ENCODE measurements at places on chromosomes 3 and 15.
A peak's percentile ranks its signal among the peaks of the same experiment; 100 is the strongest.

DNA sequence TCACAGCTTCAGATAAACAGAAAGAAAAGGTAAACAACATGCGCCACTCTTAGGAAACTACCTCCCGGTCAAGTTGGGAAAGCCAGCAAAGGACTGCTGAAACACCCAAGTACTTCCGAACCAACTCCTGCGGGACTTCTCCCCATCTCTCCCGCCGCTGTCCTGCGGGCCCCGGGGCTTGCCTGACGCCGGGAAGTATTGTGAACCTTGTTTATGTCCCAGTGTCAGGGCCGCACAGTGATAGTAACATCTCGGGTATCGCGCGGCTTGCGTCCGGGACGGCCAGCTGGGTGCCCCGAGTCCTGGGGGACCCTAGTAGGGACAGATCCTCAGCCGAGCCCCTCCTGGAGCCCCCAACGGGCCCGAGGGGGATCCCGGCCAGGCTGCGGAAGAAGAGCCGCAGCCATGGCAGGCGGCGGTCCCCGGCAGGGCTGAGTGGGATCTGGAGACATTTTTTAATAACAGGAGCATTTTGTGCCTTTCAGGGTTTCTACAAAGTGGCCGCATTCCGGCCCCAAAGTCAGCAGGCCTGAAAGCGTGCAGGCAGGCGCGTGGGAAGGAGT lies 756 bp downstream of the CLPX start:
- DNase-seq: peak; percentile 50

- DNase-seq: no peak
These were observed 163.2 kb downstream of the MAGI1 start for GRCh38 chr3:65875393-65876027.

GRCh38 chr3:114565216-114565615 lies 271.4 kb downstream of the TIGIT start:
- no peak for DNase-seq

DNA sequence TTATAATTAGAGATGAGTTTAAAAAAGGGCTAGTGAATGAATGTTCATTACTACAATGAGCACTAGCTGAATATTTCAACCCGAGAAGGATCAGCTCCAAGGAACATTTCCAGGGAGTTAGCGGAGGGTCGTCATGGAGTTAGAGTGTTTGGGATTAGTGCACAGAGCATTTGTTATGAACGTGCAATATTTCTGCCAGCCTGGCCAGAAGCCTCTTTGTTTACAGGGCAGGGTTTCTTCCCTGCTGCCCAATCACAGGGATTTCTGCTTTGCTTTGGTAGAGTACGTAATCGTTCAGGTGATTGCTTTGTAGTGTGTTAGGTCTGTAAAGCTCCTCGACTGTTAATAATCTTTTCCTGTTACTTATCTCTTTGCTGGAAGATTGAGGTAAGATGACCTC lies 5.9 kb downstream of the CGNL1 start:
- DNase-seq: no peak

GRCh38 chr15:41661518-41662225 lies 1.5 kb downstream of the MGA start:
- DNase-seq: peak; percentile 76

- DNase-seq: no peak
These were observed 94.9 kb downstream of the AKAP13 start for GRCh38 chr15:85475317-85475701.

DNA sequence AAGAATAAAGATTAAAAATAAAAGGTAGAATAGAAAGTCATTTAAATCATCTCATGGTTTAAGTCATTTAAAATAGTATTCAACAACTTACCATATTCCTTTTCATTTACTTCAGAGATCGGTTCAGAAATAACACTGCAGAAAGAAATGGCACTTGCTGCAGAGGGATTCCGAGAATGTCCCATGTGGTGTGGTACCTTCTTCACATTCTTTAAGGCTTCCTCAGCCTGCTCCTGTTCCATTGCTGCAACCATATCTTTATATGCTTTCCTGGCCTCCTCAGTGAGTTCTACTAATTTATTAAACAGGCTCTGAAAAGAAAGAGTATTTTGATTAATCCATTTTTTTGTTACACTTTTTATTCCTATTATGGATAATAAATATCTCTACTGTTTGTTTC lies 32.6 kb upstream of the SHC4 start:
- DNase-seq: peak; percentile 46

GRCh38 chr3:179956416-179956830 lies 80.3 kb downstream of the PEX5L start:
- no peak for DNase-seq

GRCh38 chr3:45870099-45870498 lies 16.2 kb upstream of the CCR9 start:
- DNase-seq: no peak

DNA sequence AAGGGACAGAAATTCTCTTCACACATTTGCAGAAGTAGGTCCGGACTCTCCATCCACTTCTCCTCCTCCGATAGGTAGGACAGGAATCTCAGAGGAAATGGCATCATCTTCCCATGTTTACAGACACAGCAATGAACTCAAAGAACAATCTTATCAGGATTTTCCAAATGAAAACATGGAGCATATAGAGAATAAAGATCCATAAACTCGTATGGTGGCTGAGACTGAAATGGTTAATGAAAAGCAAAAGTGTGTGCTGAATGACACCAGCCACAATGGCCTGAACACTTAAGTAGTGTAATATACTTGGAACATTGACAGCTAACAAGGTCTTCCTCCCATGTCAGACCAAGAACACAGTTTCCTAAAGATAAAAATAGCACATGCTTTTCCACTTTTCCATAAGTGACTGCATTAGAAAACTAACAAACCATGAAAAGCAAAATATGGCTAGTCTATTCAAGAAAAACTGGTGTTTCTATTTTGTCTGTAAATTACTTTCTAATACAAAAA lies 5.8 kb downstream of the CCRL2 start:
- DNase-seq: no peak

Data from fibroblast of skin of right biceps (primary cell).